ENCODE measurements at places on chromosomes 4 and X.

- DNase-seq = no peak
Observed at GRCh38 chrX:18889346-18890048, 94.4 kb downstream of the PHKA2 start.

- no peak for DNase-seq
Observed at GRCh38 chr4:141409556-141409955, 188.9 kb downstream of the ZNF330 start.

- no peak for DNase-seq
Observed at GRCh38 chr4:22444813-22445212, 71.1 kb downstream of the ADGRA3 start.

- DNase-seq = no peak
Observed at GRCh38 chrX:152137771-152138387, 498 bp downstream of the MAGEA10 start.

GRCh38 chr4:77079281-77079680 lies 3.5 kb upstream of the CCNI start:
- no peak for DNase-seq

DNA sequence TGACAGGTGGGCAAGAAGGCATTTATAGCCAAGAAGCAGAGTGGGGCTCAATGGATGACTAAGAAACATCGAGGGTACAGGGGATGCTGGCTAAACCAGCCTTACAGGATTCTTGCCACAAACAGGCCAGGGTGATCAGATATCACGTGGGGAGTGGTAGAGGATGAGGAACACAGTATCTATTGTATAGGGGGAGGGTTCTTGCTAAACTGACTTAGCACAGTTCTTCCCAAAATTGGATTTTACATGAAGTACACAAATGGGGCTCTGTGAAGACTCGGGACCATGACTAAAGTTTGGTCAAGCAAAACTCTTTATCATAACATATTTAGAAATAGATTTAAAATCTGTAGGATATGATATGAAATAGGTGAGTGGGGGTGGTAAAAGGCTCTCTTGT lies 144.0 kb upstream of the ATOH1 start:
- DNase-seq = no peak

DNA sequence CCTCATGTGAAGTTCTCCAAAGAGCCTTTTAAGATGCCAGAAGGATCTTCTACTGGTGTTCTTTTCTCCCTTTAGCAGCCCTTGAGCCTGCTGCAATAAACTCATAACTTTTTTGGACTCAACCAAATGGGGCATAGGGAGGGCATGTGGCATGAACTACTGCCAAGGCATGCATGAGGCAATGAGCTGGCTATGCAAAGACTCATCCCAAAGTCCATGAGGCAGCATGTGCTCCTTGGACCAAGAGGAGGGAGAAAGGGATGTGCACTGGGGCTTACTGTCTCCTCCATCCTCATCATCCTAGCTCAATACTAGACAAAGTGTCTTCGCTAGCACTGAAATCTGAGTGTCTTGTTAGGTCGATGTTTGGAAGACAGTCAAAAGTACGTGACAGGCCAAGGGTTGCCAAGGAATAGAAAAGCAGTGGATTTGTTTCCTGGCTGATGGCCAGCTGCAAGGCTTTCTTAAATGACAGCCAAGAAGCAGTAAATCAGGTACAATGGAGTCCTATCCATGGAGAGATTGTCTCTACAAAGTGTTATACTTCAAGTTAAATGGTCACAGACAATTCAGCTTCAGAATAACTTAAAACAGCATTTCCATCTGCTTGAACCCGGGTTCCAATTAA lies 44.5 kb upstream of the ATXN3L start:
- no peak for DNase-seq

- no peak for DNase-seq
Observed at GRCh38 chr4:108795733-108796132, 32.9 kb upstream of the ETNPPL start.

DNA sequence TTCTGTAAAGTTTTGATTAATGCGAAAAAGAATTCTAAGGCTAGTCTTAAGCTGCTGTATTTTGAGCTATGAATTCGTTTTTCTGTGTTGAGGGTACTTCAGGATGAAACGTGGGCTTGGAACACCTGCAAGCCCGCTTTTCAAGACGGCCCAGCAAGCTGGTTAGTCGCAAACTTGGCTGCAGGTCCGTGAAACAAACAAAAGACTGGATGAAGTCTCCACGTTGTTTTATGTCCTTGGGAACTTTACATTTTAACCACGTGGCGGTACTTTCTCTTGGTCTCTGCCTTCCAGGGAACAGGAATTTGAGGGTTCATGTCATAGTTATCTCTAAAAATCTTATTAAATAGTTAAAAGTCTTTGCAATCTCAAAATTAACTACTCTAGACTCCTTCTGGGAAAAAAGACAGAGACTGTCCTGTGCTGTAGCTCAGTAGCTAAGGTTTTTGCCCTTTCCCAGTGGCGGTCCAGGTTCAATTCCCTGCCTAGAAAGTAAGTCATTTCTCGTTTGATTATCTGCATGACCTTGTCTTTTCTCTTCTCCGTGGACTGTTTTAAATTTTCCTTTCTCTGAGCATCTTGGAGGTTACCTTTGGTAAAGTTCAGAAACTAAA lies 21.0 kb downstream of the TENM3 start:
- DNase-seq = no peak

DNA sequence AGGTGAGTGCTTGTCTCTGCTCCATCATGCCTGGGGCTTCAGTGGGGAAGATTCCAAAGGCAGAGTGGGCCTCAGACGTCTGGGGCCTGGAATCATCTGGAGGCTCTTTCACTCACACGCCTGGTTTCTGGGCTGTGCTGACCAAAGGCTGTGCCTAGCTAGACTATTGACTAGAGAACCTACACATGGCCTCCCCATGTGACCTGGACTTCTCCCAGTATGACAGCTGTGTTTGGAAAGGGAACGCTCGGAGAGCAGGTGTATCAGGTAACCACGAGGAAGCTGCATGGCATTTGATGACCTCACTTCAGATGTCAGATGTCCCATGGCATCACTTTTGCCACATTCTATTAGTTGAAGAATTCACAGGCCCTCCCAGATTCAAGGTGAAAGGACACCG lies 51.0 kb downstream of the ADGRL3 start:
- no peak for DNase-seq

GRCh38 chrX:53950130-53950733 lies 94.0 kb downstream of the PHF8 start:
- no peak for DNase-seq
